ENCODE measurements at places on chromosomes 11 and 22. TPM values are rescaled to one million over a fixed set of nuclear protein-coding genes. Genes with fewer than 3 reads are reported as not detected.

The PRSS23 gene
- 208 TPM for total RNA-seq

The ABCG4 gene
- 0.43 TPM for total RNA-seq

The CALCB gene
- not detected for total RNA-seq

The TTC17 gene
- 60.9 TPM for total RNA-seq

The CPSF7 gene
- total RNA-seq = 52.0 TPM

The PLEKHB1 gene
- total RNA-seq = 2.5 TPM

The C11orf87 gene
- not detected for total RNA-seq

The SCGB1D2 gene
- not detected for total RNA-seq

The GPR83 gene
- not detected for total RNA-seq

The AAMDC gene
- total RNA-seq = 25.3 TPM

The GLYATL2 gene
- not detected for total RNA-seq

The SLC37A2 gene
- total RNA-seq = 6.6 TPM

The IGSF22 gene
- 0.38 TPM for total RNA-seq

The MS4A8 gene
- not detected for total RNA-seq

The ARFGAP2 gene
- 58.5 TPM for total RNA-seq

The CRACR2B gene
- 4.3 TPM for total RNA-seq

The TBC1D10A gene
- 20.5 TPM for total RNA-seq

The SPDYC gene
- not detected for total RNA-seq

The CTSW gene
- total RNA-seq = 1.4 TPM

The SLC6A5 gene
- not detected for total RNA-seq

The F2 gene
- not detected for total RNA-seq
